ENCODE measurements at places on chromosomes 1 and 21. TPM values are rescaled to one million over a fixed set of nuclear protein-coding genes. Genes with fewer than 3 reads are reported as not detected.

The CD1C gene
- not detected for total RNA-seq

The DYNLT5 gene
- not detected for total RNA-seq

The KRTAP12-2 gene
- total RNA-seq, result not detected

The BEND5 gene
- total RNA-seq, result 0.72 TPM

The AVPR1B gene
- total RNA-seq, result not detected

The CHODL gene
- 0.48 TPM for total RNA-seq

The SPRR1A gene
- not detected for total RNA-seq

The HPDL gene
- total RNA-seq, result 1.9 TPM
